ENCODE measurements at places on chromosomes 11 and 22.

- no peak for DNase-seq
These were observed 734 bp downstream of the SNU13 start for GRCh38 chr22:41687901-41688364.

- no peak for DNase-seq
These were observed 37.4 kb downstream of the SMIM38 start for GRCh38 chr11:69193151-69193550.

DNA sequence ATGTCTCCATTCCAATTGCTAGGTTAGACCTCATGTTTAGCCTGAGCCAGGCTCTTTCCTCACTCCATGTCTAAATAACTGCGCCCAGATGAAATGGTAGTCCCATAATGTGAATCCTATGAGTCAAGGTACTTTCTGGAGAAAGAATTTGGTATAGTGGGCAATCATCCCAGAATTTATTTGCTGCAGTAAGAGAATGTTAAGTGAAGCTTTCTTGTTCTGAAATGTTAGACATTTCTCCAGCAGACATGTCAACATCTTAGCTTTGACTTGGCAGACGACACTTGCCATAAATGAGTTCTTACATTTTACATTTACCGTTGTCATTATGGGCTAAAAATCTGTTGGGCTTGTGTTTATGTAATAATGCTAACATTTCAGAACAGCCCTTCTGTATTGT lies 165.2 kb downstream of the PGR start:
- DNase-seq, result no peak

GRCh38 chr11:110929129-110929528 lies 216.9 kb upstream of the ARHGAP20 start:
- DNase-seq, result no peak

DNA sequence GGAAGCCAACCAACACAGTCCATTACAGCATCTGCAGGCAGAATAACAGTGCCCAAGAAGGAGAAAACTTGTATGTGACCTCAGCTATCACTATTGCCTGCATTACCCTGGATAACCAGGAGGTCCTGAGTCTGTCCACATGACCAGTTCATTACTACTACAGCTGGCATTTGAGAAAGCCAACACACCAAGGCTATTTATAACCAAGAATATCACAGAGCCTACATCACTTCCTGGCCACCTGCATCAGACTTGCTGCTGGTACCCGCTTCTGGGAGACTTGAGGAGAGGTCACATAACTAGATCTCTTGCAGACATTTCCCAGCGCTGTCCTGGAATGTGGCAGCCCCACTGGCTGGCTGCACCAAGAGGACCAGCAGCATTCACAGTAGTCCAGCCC lies 11.1 kb upstream of the OR56B4 start:
- no peak for DNase-seq

- no peak for DNase-seq
These were observed 21.2 kb downstream of the PDGFD start for GRCh38 chr11:104142698-104143097.

- DNase-seq, result no peak
These were observed 127.9 kb downstream of the WT1 start for GRCh38 chr11:32307471-32307870.

DNA sequence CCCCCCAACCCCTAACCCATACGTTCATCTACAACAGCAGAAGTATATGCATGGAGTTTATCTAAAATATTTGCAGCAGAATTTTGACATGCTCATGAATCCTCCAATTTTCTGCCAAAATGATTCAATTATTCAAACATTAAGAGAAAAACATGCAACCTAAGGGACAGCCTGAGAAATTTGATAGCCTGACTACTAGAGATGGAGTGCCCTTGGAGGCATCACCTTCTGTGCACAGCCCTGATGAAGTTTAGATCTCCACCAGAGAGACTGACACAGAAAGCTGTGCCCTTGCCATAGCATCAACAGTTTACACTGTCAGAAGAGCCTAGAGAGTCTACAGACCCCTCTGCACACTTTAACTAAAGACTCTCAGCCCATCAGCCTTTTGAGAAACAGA lies 217.7 kb downstream of the LUZP2 start:
- DNase-seq, result no peak

- no peak for DNase-seq
These were observed 80.7 kb upstream of the NAV2 start for GRCh38 chr11:19631712-19632498.

GRCh38 chr22:31909977-31910376 lies 34.4 kb upstream of the YWHAH start:
- DNase-seq, result no peak

DNA sequence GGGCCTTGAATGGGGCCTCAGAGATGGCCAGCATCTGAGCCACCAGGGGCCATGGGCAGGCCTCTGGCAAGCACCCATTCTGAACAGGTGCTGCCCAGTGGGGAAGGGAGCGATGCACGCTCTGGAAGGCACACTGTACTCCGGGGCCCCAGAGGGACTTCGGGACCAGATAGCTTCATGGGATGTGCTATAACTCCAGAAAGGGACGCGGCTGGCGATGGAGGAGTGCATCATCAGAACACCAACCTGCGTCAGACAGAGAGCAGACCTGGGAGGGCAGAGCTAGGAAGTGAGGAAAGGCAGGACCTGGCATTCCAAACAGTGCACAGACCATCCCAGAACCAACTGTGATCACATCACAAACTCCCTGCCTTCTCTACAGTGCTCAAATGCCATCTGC lies 16.8 kb downstream of the DGCR2 start:
- no peak for DNase-seq

DNA sequence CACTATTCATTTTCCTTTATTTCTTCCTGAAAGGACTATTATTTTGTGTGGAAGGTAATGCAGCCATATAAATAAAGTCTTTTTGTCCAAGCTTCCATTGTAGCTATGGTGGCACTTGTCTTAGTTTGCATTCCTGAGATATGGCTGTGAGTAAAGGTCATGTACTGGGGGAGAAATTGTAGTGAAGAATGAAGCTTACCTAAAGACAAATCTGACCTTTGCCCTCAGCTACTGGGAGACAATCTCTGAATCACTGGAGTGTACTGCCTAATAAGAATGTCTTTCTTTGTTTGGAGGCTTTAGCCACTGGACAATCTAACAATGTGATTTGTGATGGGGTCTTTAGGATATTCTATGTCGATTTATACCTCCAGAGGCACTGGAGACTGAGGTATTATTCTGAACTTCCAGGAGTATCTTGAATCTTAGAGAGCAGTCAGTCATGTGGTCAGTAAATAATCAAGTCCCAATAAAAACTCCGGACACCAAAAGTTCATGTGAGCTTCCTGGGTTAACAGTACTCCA lies 39.7 kb upstream of the OR5AK2 start:
- DNase-seq, result no peak

DNA sequence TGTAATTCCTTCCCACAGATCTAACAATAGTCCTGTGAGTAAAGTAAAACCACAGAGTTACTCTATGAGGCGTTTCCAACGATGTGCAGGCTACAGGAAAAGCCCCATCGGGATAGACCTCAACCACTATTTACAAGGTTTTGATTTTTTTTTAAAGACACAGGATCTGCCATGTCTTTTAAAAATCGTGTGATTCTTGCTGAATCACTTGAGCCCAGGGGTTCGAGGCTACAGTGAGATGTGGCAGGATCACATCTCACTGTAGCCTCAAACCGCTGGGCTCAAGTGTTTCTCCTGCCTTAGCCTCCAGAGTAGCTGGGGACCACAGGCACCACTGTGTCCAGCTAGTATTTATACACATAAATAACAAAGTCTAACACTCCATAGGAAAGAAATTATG lies 7.8 kb downstream of the TAF1D start:
- no peak for DNase-seq

DNA sequence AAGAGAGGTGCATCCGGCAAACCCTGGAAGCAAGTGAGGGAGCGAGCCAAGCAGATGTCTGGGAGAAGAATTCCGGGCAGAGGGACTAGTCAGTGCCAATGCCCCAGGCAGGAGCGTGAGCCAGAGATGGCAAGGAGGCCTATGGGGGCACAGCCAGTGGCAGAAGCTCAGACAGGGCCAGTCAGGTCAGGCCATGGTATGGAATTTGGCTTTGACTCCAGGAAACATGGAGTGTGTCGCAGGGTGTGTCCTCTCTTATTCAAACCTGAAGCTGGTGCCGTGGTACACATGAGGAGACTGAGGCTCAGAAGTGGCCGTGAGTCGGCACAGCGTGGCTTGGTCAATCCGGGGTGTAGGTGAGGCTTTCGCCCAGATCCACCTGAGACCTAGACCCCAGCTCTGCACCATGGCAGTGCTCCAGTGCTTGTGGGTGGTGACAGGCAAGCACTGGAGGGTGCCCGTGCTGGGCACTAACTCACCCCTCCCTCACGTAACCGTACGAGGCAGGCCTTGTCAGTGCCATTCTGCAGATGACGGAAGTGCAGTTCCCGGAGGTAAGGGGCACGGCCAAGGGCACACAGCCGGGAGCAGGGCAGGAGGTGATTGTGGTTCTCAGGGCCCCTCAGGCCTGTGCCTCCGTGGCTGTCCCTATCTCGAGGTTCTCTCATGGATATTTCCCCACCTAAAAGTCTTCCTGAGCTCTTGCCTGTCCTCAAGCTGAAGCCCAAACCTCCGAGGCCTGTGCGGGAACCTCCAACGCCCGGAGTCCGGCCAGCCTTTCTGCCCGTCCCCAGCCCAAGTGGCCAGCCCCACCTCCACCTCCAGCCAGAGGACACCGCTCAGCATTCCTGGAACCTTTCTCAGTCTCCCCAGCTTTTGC lies 10.6 kb upstream of the SPI1 start:
- DNase-seq, result no peak

DNA sequence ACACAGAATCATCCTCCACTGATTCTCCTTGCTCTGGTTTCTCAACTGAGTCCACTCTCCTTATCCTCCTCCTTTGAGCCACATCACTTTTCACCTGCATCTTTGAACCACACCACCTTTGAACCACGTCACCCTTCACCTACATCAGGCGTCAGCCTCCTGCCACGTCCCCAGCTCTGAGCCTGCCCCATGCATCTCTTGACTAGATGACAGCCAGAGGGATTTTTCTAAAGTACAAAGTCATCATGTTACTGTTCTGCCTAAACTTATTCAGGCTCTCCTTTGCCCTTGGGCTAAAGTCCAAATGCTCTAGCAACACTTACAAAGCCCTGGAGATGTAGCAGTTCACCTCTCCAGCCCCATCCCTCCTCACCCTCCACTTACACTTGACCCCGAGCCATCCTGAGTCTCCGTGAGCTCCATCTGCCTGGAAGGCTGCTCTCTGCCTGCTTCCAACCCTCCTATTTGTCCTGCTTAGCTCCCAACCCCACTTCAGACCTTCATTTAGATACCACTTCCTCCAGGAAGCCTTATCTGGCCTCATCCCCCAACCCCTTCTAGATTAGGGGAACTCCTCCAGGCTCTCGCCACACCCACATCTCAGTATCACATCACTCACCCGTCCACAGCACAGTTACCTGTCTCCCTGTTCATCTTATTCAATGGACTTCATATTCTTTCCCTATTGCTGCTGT lies 3.7 kb upstream of the MS4A10 start:
- DNase-seq, result no peak

DNA sequence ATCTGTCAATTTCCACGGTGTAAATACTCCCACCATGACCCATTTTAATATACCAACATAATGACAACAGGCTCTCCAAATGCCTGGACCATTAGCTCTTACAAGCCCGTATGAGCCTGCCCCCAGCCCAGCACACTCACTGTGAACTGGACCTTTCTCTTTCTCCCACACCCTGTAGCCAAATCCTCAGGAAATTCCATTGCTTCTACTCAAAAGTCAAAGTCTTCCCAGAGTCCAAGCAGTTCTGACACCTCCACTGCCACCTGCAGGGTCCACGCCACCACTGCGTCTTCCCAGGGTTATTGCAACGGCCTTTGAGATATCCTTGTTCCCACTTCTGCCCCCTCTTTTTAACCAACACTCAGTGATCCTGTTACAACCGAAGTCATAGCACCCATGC lies 110.1 kb upstream of the ASPHD2 start:
- no peak for DNase-seq

- DNase-seq, result no peak
These were observed 85.8 kb upstream of the NARS2 start for GRCh38 chr11:78660471-78660870.

GRCh38 chr11:32438346-32438865 lies 3.1 kb upstream of the WT1 start:
- no peak for DNase-seq

DNA sequence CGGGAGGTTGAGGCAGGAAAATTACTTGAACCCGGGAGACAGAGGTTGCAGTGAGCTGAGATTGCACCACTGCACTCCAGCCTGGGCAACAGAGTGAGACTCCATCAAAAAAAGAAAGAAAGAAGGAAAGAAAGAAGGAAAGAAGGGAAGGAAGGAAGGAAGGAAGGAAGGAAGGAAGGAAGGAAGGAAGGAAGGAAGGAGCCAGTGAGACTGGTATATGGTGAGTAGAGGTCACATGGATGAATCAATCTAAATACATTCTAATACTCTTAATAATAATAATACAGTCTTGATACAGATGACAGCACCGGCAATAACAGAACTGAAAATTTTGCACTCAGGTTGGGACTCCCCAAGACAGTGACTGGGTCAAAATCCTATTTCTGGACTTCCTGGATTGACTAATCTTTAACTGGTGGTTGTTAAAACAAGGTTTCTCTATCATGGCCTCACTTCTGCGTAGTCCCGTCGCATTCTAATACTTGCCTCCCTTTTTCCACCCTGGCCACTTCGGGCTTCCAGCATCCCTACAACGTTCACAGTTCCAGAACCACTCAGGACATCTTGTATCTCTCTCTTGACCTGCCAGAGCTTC lies 53.5 kb upstream of the EIF3M start:
- no peak for DNase-seq

DNA sequence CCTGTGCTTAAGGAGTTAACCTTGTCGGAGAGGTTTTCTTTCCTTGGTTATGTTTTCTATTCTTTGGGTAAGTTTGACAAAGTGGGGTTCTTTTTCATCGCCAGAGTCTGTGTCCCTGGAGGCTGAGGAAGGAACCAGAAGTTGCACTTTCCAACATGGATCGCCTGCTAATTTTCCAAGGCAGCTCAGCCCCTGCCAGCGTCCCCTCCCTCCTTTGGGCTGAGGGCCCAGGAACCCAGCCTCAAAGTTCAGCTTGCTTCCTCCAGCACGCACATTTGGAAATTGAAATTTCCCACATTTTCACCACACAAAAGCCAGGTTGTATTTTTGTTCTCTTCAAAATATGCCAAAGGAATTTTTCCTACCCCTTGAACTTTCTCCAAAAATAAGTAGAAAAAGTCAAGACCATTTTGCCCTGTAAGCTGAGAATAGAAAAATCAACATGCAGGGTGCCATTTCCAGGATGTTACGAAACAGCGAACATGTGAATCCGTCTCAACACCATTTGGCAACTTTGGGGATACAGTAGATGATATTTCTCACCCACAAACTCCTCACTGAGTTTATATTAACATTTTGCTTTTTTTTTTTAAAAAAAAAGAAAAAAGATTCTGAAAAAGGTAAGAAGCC lies 343.5 kb downstream of the TENM4 start:
- no peak for DNase-seq

GRCh38 chr11:134044514-134045284 lies 24.2 kb upstream of the JAM3 start:
- no peak for DNase-seq

DNA sequence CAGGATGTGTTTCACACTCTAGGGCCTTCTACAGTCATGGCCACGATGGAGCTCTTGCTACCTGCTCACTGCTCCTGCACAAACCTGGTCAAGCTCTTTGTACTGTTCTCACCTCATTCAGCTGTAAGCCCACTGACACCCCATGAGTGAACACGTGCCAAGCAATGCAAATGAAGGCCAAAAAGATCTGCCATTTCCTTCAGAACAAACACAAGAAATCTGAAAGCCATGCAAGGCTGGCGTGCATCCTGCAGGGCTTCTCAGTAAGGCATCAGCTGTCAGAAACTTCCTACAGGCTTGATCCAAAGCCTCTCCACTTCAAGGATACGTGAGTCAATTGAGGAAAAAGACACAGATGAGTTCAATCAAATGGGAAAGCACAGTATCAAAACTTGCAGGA lies 44.1 kb upstream of the NFRKB start:
- no peak for DNase-seq

Data from stimulated activated CD8-positive, alpha-beta memory T cell treated with anti-CD3 and anti-CD28 coated beads, Interleukin-4, amount 100 ng/mL, for 1 hour (primary cell).